Effector CD8-positive, alpha-beta T cell (primary cell): ENCODE measurements at places on chromosomes 2 and 18.

- DNase-seq = no peak
These were observed 253.2 kb upstream of the COL3A1 start for GRCh38 chr2:188720811-188721605.

- no peak for DNase-seq
These were observed 100.4 kb upstream of the FZD5 start for GRCh38 chr2:207869784-207870778.

DNA sequence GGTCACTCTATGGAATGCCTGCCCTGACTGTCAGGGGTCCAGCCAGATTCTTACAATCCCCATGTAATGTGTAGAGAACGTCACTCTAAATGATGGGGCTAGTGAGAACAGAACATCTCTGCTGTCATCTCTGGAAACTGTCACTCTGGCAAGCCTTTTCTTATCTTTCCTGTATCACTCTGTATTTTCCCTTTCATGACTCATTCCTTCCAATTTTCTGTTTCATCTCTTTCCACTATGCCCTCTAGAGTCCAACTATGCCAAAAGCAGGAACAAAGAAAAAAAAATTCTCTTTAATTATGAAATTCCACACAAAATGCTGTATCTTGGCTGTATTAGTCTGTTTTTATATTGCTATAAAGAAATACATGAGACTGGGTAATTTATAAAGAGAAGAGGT is 608.8 kb downstream of the ADCYAP1 start:
- DNase-seq = no peak

DNA sequence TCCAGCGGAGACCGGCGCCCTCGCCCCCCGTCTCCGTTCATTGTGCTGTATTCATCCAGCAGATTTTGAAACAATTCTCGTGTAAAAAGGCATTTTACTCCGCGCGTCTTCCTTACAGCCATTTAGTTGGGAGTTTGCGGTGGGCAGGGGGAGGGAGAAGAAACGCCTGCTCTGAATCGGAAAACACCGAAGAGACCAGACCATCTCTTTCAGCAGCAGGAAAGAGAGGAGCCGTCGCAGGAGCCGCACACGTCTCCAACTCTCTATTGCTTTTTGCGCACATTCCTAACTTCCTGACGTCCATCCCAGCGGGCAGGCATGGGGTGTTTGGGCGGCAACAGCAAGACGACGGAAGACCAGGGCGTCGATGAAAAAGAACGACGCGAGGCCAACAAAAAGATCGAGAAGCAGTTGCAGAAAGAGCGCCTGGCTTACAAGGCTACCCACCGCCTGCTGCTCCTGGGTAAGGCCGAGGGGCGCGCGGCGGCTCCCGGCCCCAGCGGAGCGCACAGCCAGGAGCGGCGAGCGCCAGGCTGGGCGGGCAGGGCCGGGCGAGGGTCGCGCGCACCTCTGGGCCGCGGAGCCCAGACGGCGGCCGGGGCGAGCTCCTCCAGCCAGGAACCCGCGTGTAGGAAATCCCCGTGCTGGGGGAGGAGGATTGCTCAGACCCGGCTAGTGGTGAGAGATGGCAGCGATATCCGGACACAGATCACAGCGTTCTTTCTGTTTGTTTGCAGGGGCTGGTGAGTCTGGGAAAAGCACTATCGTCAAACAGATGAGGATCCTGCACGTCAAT is 63.2 kb downstream of the GNAL start:
- no peak for DNase-seq

DNA sequence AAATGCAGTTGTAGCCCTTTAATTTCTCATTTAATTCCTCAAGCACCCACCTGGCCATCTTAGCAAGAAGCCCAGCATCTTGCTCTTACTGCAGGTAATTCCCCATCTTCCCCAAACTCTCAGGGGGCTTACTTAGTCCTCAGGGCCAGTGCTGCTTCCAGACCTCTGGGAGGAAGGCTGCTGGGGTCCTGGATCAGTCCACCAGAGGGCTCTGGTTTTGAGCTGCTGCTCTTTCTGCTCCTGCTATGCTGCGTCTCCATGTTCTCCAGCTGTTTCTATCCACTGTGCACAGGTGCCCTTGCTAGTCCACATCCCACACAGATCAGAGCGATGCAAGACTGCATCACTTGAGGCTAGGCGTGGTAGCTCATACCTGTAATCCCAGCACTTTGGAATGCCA is 34.5 kb upstream of the TMEM87B start:
- DNase-seq = no peak
